ENCODE measurements at places on chromosomes 13 and 19. TPM values are rescaled to one million over a fixed set of nuclear protein-coding genes. Genes with fewer than 3 reads are reported as not detected.

GRCh38 chr13:51953347-51954195 lies 57.7 kb downstream of the ATP7B start:
- DNase-seq, result no peak

Gene ZNF805
- total RNA-seq, result 15.8 TPM

Gene PTGIR
- 21.1 TPM for total RNA-seq

Gene ABCA7
- 1.1 TPM for total RNA-seq

Gene FCHO1
- 0.43 TPM for total RNA-seq

DNA sequence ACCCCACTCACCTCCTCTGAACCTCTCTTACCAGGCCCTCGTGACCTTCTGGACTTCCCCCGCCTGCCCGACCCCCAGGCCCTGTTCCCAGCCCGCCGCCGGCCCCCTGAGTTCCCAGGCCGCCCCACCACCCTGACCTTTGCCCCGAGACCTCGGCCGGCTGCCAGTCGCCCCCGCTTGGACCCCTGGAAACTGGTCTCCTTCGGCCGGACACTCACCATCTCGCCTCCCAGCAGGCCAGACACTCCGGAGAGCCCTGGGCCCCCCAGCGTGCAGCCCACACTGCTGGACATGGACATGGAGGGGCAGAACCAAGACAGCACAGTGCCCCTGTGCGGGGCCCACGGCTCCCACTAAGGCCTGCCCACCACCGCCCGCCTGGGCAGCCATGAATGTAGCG lies 3.2 kb downstream of the TTC9B start:
- DNase-seq, result no peak

- DNase-seq, result no peak
Observed at GRCh38 chr19:42313840-42314755, 989 bp downstream of the TMEM145 start.

DNA sequence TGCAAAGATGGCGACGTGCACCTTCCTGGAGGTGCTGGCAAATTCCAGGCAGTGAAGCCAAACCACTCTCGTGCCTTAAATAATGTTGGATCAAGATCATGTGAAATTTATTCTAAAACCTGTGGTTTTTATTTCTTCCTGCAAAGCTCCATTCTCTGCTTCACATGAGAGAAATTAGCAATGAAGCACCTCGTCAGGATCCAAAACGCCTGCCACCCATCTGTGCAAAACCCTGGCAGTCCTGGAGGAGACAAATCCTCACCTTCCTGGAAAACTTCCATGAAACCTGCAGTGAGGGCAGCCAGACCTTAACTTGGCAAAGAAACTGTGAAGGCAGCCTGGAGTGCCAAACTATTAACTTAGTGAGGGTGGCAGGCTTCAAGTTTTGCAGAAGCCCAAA lies 47.6 kb downstream of the CHST8 start:
- DNase-seq, result no peak

Gene LCP1
- not detected for total RNA-seq

DNA sequence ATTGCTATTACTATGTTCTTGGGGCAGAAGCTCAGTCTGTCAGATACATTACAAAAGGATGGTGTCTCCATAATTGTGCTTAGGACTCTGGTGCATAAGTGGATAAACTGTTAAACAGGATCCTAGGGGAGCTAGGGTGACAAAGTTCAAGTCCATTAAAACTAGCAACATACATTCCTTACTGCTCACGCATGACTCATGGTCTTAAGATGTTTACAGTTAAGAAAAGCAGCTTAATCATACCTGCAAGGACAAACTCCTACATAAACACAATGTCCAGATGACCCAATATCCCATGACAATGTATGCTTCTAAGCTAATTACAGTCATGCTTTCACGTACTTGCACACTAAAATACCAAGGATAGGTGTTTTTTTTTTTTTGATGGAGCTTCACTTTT lies 3.5 kb upstream of the ZNF701 start:
- peak; percentile 55 for DNase-seq

Gene FOXO1
- total RNA-seq, result 1.1 TPM

- DNase-seq, result no peak
Observed at GRCh38 chr13:20363172-20363571, 131.1 kb upstream of the GJB6 start.

Gene TBC1D17
- 6.6 TPM for total RNA-seq

- no peak for DNase-seq
Observed at GRCh38 chr19:13102666-13103580, at the start of gene LYL1. TSS of gene LYL1 (minus strand) at chr19:13102858. CDS start at chr19:13101171, 1,687 bp downstream.

DNA sequence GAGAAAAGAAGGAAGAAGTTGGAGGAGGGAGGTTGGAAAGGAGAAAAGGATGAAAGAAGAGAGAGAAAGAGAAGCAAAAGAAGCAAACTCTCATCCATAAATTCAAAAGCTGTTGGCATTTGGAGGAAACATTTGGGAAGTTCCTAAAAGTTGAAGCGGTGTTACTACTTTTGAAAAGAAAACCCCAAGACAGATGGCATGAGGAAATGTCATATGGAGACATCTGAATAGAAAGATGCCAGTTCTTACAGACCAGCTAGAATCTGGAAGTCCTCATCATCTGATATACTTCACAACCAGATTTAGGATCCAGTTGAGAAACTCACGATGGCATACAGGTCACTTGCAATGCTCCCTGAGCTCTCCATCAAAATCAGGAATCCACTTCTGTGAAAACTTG lies 86.9 kb downstream of the RAP2A start:
- no peak for DNase-seq

GRCh38 chr13:34078334-34078999 lies 260.5 kb downstream of the RFC3 start:
- DNase-seq, result no peak

DNA sequence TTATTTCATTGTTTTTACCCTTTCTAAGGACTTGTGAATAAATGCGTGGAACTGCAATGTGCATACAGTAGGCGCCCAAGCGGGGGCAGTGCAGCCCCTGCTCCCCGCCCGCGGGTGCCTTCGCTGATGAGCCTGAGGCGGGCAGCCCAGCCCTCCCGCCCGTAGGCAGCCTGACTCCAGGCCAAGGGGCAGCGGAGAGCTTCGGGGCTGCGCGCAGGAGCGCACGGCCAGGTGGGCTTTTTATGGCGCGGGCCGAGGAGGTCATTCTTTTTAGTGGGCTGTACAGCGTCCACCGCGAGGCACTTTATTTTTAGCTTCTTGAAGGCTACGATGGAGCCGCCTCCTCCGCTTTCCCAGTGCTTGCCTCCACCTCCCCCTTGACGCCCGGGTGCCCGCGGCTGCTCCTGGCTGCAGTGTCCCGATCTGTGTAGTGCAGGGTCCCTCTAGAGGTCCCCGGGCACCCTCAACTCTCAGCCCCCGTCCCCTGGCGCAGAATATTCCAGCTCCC lies 60.5 kb downstream of the CCNE1 start:
- peak; percentile 34 for DNase-seq

Data from GM23248 (cell line).